ENCODE measurements at places on chromosomes 4 and X.

DNA sequence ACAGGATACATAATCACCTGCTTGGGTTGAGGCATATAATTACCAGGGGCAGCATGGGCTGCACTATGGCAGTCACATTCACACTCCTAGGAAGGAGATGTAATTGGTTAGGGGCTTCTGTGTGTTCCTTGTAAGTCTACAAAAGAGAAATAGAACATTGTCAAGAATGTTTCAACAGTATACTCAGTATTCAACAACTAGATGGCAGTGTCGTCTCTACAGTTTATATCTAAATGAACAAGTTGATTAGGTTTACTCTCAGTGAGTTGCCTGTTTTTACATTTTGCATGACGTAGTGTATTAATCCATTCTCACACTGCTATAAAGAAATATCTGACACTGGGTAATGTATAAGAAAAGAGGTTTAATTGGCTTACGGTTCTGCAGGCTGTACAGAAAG, 50.5 kb upstream of the RAB33B start:
- no peak for DNase-seq

- DNase-seq: peak; percentile 71
Measured at GRCh38 chr4:38663090-38663800, 754 bp upstream of the KLF3 start.

DNA sequence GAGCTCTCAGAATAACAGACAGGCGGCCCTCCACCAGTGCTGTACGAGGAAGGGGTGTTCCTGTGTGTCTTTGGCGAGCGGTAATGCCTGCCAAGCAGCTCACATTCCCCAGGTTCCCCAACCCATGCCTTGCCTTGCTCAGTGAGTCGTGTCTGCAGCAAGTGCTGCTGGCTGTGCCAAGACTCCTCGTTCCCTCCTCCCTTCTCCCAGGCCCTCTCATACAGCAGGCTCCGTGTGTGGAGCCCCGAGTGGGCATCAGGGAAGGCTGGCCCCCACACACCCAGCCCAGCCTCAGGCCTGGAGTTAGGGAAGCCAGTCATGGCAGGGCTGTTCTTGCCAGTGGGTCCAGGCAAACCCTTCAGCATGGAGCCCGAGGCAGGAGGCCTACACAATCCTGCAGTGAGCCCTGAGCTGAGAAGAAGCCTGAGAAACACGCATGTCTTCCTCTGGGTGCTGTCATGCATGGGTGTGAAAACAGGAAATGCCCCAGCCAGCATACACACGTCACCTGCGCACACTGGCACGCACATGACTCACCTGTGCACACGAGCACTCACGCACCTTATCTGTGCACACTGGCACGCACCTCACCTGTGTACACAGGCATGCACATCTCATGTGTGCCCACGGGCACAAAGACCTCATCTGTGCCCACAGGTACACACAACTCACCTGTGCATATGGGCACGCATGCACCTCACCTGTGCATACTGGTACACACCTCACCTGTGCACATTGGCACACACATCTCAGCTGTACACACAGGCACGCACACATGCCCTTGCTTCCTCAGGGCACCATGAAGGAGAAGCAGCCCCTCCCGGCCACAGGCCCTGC, 238.7 kb downstream of the DHRSX start:
- no peak for DNase-seq

GRCh38 chr4:70706044-70706461, 15.7 kb upstream of the RUFY3 start:
- DNase-seq: no peak

DNA sequence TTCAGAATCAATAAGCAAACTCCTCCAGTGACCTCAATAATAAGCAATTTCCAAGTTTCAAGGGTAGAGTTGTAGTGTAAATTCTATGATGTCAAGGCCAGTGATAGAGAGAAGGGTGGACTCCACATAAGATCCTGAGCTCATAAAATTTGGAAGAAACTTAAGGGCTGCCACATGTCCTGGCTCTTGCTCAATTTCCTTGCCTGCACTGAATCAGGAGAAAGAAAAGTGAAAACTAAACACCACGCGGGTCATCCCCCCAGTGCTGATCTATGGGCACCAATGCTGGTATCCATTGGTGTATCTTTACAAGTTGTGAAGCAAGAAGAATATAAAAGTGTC, 392.0 kb upstream of the INTU start:
- no peak for DNase-seq

All from activated CD4-positive, alpha-beta T cell treated with anti-CD3 and anti-CD28 coated beads for 48 hours (primary cell).